Fibroblast of skin of right quadriceps (primary cell): ENCODE measurements at places on chromosomes 4 and X.
A peak's percentile ranks its signal among the peaks of the same experiment; 100 is the strongest.

DNA sequence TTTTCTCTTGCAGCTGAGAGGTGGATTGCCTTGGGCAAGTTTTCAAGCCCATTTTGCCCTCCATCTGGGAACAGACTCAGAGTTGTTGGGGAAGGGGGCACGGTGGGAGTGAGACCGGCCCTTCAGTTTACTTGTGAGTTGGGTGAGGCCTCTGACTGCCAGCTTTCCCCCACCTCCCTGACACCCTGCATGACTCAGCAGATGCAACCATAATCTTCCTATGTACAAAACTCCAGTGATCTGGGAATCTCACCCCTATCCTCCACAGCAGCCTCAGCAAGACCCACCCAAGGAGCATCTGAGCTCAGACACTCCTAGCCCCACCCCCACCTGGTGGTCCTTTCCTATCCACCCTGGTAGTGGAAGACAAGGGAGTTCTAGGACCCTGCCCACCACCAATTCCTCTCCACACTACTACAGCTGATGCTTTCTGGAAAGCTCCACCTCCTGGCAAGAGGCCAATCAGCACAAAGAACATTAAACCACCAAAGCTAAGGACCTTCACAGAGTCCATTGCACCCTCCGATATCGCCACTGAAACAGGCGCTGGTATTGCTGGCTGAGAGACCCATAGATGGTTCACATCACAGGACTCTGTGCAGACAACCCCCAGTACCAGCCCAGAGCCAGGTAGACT, 99.4 kb upstream of the STK26 start:
- no peak for DNase-seq

GRCh38 chrX:105526431-105526830, 295.9 kb upstream of the NRK start:
- no peak for DNase-seq

DNA sequence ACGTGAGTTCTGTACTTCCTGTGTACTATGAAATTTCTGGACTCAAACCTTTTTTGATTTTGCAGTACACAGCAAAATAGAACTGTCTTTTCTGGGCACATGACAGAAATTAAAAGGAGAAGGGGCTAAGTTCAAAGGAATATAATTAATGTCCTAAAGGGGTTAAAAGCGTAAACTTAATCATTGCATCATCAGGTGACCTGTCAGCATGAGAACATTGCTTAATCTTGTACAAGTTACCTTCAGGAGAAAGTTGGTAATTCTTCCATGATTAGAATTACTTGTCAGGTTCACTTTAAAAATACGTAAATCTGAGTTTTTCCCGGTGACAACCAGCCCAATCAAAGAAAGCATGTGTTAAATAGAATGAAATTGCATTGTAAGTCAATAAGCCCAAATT, 43.2 kb upstream of the PNPLA4 start:
- DNase-seq = no peak

- peak; percentile 20 for DNase-seq
Measured at GRCh38 chr4:145154573-145154972, 25.8 kb downstream of the OTUD4 start.

DNA sequence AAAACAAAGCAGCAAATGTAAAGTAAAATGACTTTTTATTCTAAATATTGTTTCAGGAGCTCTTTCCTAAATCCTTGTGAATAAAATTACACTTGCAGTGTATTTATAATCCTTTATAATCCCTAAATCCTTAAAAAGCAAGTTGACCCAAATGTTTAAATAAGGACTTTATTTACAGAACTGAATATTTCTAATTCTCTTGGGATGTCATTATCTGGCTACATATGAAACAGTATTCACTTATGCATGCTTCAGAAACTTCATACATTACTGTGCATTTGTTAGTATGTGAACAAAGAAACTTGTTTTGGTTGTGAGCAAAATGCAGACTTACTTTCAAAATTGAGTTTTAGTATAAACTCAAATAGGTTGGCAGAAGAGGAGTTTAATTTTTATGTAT, 49.2 kb downstream of the PTTG2 start:
- DNase-seq = peak; percentile 7
